MG63 (cell line): ENCODE measurements at places on chromosomes 16 and 17. TPM values are rescaled to one million over a fixed set of nuclear protein-coding genes. Genes with fewer than 3 reads are reported as not detected.

DNA sequence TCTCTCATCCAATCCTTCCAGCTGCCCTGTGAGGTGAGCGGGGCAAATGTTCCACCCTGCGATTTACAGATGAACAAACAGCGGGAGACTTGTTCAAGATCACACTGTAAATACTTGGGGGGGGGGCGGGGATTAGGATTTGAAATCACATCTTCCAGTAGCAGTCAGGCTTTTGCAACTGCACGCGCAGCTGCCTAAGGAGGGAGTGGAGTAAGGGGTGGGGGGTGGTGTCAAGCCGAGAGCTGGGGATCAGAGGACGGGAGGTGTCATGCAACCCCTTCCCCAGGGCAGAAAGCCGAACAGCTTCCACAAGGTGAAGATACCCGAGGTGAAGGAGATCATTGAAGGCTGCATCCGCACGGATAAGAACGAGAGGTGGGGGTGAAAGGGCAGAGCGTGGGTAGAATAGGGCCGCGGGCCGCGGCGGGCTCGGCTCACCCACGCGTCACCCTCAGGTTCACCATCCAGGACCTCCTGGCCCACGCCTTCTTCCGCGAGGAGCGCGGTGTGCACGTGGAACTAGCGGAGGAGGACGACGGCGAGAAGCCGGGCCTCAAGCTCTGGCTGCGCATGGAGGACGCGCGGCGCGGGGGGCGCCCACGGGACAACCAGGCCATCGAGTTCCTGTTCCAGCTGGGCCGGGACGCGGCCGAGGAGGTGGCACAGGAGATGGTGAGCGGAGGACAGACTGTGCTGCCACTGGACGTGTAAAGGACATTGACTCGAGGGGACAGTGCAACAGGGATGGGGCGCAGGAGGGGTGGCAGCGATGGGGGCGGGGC is 4.6 kb downstream of the WNK4 start:
- DNase-seq: no peak

DNA sequence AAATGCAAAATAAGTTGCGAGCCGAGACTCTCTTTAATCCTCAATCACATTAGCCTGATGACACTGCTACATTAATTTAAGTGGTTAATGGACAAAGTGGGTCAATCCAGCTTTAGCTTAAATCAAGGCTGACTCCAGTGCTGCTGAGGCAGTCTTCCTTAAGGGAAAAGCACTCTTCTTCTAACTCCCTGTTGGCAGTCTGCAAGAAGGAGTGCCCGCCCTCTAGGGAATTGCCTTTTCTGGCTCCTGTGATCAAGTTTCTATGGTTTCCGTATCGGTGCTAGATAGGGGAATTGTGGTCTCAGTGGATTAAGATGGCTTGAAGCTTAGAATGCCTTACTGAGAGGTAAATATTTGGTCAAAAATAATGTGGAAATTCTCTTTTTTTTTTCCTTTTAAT is 41.0 kb downstream of the HS3ST3B1 start:
- no peak for DNase-seq

- DNase-seq: peak; percentile 61
Observed at GRCh38 chr17:14297161-14297851, 3.6 kb upstream of the HS3ST3B1 start.

- DNase-seq: peak; percentile 32
Observed at GRCh38 chr17:73308017-73308823, 3.6 kb downstream of the CDC42EP4 start.

GRCh38 chr17:51144266-51145022 is 8.9 kb upstream of the NME1 start:
- DNase-seq: no peak

DNA sequence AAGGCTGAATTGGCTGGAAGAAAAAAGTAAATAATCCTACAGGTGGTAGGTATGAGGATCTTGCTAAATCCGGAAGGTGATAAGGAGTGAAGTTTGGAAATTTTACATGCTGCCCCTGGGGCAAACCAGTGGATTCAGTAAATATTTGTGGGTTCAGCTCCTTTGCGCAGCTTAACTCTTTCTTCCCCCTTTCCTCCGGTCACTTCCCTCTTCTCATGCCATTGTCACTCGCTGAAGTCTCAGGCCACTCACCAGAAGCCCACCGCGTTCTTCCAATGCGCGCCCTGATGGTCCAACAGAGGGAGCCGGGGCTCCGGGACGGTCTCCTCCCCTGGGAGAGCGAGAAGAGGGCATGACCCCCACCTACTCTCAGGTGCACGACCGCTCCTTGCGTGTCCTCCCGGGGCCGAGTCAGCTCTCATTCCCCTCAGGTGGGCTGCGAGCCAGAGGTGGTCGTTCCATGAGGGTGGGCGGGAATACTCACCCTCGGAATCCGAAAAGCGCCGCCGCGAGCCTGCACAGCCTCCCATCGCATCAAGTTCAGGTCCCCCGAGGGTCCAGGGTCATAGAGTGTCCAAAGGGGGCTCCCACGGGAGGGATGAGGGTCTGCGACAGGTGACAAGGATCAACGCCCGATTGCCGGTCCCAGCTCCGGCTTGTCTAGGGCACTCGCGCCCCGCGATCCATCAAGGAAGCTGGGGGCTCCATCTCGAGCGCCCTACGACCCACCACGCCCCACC is 474 bp downstream of the CLN3 start:
- peak; percentile 33 for DNase-seq

DNA sequence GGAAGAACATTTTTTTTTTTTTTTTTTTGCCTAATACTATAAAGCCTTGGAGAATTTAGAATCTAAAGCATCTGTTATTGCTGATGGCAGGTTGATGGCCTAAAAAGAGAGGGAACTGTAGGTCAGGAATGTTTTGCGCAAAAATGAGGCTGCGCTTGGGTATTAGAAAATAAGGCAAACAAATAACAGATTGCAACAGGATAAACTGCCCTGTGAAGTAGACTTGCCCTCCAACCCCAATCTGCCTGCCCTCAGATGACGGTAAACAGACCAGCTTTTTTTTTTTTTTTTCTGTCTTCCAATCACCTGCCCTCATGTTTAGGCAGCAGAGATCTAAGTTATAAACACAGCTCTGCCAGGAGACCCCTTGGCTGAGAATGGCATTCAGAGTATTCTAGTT is 3.8 kb upstream of the DHX8 start:
- DNase-seq: no peak

DNA sequence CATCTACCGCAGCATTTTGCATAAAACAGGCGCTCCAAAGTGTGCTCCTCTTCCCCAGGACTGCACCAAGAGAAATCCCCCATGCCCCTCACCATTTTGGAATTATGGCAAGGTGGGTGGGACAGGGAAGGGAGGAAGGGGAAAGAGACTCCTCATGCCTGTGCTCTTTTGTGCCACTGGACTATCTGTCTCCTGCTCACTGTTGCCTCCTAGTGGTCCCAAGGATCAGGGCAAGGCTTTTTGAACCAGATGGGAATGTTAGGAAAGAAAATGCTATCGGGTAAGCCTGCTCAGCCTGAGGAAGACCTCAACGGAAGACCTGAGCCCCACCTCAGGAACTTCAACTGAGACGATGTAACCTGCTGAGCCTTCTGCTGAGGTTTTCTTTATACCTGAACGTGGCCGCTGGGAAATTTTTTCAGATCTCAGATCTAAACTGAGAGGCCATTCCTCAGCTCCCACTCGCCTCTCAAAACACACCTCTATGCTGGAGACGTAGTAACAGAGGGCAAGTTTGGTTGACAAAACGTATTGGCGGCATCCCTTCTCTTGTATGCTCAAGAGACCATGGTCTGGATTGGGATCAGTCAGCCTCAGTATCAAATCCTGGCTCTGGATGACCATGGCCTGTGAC is 58.3 kb downstream of the SPACA3 start:
- peak; percentile 19 for DNase-seq

DNA sequence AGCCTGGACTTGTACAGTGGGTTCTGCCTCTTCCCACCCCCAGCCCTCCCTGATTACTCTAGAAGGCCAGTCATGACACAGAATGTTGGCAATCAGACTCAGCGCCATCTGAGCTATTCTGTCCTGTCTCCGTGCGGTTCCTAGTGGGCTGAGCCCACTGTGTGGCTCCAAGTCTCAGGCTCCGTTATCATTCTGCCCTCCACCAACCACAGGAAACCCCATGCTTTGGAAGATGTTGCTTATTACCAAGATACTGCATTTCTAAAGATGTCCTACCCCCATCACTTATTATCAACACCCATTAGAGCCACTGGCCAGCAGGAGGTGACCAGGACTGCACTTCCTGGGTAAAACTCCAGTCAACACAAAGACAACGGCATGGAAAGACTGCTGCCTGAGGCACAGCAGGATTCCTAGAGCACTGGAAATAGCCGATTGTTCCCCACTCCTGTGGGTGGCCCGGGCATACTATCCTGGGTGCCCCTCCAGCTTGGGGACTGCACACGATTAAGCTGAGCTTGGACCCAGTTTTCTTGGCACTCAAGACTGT is 133.6 kb downstream of the AATF start:
- DNase-seq: no peak

DNA sequence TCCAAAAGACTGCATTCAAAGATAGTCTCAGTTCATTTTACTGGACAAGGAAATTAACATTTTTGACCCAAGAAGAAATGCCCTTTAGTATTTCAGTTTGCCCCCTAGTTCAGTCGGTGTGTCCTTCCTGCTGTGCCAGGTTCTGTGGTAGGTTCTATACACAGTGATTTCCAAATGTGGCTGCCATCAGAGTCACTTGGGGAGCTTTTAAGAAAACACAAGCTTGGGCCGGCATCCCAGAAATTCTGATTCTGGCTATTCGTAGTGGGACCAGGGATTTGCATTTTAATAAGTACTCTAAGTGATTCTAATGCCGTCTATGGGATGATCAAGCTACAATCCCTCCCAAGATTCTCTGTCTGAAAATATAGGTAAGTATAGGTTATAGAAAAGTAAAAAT is 10.2 kb downstream of the RSPRY1 start:
- no peak for DNase-seq

- peak; percentile 12 for DNase-seq
Observed at GRCh38 chr16:72203401-72203800, 31.4 kb upstream of the PMFBP1 start.

DNA sequence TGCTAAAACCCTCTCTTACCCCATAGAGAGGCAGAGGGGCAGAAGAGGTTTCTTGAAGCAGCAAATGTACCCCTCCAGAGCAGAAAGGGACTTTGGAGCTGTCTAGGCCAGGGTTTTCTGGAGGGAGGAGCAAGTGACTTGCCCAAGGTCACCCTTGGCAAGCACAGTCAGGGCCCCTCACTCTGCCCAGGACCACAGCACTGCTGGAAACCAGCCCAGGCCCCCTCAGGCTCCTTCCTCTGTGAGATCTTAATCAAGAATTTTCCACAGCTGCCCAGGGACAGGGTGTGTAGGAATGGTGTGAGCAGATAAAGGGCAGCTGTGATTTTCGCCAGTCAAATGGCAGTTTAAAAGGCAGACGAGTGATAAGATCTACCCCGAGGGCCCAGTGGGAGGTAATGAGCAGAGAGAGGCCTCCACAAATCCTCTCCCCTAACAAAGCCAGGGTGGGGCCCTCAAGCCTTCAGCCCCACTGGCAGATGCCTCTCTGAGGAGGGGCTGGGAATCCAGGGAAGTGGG is 3.9 kb upstream of the SLC12A3 start:
- no peak for DNase-seq

DNA sequence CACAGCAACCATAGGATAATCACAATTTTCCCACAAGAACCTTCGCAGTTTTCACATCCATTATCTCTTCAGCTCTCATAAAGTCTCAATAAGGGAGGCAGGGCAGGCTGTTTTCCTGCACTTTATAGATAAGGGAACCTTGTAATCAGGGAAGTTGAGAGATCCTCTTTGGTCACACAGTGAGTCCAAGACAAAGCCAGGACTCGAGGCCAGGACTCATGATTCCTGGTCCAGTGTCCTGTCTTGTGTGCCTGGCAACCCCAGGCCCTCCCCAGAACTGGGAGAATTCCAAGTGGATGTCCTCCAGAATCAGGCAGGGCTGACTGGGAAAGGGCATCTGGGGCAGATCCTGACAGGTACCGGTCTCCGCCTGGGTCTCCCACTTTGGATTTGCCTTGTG is 23.1 kb upstream of the PHF12 start:
- no peak for DNase-seq

- no peak for DNase-seq
Observed at GRCh38 chr17:45432405-45433158, at the start of gene ARHGAP27. Gene ARHGAP27, minus strand, starts transcription at chr17:45432870. Its CDS starts 2,591 bp downstream, at chr17:45430279.

GRCh38 chr16:31438414-31438813 is 4.2 kb downstream of the ZNF843 start:
- DNase-seq: no peak

GRCh38 chr16:75415169-75415905 is 18.0 kb downstream of the CFDP1 start:
- no peak for DNase-seq

DNA sequence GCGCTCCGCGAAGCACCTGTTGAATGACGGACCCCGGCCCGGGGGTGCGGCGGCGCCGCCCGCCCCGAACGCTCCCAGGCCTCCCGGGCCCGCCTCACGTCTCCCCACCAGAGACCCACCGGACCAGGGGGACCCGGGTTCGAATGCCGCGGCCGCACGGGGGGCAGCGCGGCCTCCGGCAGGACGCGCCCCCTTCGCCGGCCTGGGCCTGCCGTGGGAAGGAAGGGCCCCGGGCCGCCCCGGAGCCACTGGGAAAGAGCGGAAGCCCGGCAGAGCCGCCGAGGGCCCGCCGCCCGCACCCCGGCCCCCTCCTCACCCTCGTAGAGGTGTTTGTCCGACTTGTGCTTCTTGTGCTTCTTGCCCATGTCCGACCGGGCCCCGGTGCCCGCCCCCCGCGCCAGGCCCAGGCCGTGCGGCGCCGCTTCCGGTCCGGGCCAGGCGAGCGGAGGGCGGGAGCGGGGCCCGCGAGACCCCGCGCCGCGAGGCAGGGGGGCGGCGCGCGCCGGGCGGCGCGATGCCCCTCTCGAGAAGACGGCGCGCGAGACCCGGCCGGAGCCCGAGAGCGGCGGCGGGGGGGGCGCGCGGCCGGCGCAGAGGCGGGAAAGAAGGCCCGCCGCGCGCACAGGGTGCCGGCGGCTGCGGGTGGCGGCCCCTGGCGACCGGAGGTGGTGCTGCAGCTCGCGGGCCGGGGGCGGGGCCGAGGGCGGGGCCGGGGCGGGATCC is at the start of gene BRD7:
TSS of gene BRD7 (minus strand) at position 579 of the 723 bp plus-strand sequence. CDS start at position 365, 214 bp downstream.
- DNase-seq: peak; percentile 48

DNA sequence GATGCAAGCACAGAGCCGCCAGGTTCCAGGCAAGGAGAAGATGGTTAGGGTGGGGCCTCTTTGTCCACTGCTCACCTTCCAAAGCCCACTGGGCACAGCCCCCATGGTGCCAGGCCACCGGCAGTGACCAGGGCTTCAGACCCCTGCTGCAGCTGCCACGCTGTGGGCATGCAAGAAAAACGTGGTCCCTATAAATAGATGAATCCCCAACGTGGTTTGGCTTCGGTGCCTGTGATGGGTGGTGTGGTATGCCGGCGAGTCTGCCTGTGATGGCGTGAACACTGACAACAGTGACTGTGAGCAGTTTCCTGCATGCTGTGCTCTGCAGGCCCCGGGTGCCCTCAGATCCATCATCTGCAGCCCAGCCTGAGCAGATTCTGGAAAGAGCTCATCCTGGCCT is 36.6 kb downstream of the RAB11FIP4 start:
- DNase-seq: no peak

GRCh38 chr17:67215991-67216421 is 29.0 kb downstream of the HELZ start:
- no peak for DNase-seq

GRCh38 chr17:8160224-8160577 is 2.5 kb downstream of the VAMP2 start:
- no peak for DNase-seq

The SRCAP gene
- 2.6 and 6.9 TPM in 2 replicates for total RNA-seq

The RABEP1 gene
- total RNA-seq: 41.0 and 46.9 TPM in 2 replicates

The BCAR1 gene
- 52.7 and 54.6 TPM in 2 replicates for total RNA-seq

The LRRC37A gene
- total RNA-seq: not detected in 2 replicates

The TP53TG3C gene
- total RNA-seq: 1.1 TPM in 1 of 2 replicates, not detected in the other

The ZNF469 gene
- total RNA-seq: 0.67 and 0.82 TPM in 2 replicates

The CDH5 gene
- 0.20 and 1.8 TPM in 2 replicates for total RNA-seq

The KRTAP3-1 gene
- not detected in 2 replicates for total RNA-seq

The SLC6A2 gene
- total RNA-seq: not detected in 2 replicates

The KCNAB3 gene
- total RNA-seq: not detected in 2 replicates
